ENCODE measurements at places on chromosomes 1 and 21.

GRCh38 chr1:209550519-209550918, 33.0 kb upstream of the CAMK1G start:
- no peak for DNase-seq

- no peak for DNase-seq
These were observed 599.0 kb downstream of the LMO4 start for GRCh38 chr1:87927391-87928280.

GRCh38 chr1:218763538-218763937, 410.1 kb upstream of the LYPLAL1 start:
- no peak for DNase-seq

DNA sequence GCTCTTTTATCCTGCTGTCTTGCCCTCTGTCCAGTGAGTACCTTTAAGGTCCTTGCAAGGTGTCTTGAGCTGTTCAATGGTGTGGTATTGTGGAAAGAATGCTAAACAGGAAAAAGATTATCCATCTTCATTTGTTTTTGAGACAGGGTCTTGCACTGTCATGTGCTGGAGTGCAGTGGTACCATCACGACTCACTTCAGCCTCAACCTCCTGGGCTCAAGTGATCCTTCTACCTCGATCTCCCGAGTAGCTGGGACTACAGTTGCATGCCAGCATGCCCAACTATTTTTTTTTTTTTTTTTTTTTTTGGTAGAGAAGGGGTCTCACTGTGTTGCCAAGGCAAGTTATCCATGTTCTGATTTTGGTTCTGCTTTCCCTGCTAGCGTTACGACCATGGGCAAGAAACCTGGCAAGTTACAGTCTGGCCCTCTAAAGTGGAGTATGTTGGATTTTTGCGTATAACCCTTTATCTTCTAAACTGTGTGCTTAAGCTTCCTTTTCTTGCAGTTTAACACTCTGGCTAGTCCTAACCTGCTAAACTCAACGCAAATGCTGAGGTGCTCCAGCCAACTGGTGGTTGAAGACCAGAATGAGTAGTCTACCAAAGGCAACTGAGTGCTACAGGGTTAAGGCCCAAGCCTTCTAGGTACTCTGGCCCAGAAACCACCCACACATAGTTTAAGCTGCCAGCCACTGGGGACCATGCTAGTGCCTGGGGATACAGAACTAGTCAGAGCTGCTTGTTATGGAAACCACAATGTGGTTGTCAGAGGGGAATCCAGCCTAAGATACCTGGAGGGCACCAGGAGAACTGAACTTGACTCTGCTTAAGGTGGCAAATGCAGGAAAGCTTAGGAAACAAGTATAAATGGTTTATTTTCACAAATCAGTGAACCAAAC, 7.9 kb downstream of the RPL11 start:
- no peak for DNase-seq

DNA sequence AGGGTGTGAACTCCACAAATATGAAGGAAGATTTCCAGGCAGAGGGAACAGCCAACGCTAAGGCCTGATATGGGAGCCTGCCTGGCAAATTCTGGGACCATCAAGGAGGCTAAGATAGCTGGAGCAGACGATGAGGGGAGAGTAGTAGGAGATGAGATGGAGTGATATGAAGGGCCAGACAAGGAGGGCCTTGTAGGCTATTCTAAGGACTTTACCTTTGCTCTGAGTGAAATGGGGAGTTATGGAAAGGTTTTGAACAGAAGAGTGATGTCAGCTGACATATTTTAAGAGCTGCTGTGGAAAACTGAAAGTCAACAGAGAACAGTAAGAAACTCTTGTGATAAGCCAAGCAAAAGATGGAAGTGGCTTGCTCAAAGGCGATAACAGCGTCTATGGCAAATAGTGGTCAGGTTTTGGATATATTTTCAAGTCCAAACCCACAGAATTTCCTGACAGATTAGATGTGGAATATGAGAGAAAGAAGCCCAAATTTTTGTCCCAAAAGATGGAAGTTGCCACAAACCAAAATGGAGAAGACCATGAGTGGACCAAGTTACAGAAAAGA, 2.1 kb upstream of the TP53BP2 start:
- DNase-seq = no peak

- DNase-seq = no peak
These were observed 812 bp downstream of the CACHD1 start for GRCh38 chr1:64470665-64471217.

DNA sequence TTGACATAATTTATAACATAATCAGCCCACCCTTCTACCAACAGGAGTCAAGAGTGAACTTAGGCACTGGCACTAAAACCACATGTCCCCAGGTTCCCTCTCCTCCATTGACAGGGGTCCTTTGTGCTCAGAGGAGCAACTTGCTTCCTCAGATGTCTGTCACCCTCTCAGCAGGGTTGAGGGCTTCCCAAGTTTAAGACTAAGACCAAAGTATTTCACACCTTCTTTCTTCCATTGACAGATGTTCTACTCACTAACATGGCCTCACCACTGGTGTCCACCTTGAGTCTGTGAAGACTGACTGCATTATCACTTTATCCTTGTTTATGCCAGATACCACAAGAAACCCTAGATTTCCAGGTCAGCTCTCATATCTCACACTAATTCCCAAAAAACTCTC, 56.5 kb downstream of the CCDC18 start:
- no peak for DNase-seq

GRCh38 chr1:179984942-179985341, 30.3 kb downstream of the CEP350 start:
- DNase-seq = no peak

DNA sequence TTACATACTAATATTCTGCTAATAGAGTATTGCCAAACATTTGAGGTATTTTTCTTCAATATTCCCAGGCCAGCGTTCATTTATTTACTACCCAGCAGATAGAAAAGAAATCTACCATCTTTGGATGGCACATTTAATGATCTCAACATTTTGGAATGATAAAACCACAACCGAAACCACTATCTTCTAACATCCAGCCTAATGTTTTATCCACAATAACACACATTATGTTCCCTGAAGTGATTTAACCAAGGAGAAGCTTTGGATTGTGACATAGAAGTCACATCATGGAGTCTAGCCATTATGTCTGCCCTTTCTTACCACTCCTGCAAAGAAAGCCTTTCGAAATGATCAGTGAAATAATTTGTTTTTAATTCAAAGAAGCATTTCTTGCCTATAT, 497.1 kb upstream of the PLXNA2 start:
- DNase-seq = no peak

DNA sequence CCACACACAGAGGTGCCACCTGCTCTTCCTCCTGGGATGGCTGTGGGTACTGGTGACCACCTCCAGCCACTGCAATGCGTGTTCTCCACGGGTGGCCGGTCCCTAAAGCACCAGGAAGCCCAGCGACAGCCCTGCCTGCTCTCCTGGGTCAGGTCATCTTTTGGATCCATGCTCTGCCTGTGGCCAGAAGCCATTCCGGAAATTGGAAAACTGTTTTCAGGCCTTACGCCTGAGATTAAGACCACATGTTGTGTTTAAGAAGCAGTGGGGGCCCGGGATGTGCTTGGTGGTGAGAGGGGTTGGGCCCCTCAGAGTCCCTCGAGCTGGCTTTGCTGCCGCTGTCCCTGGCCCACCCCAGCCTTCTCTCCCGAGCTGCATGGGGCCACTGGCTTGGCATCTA, 150.8 kb downstream of the PEX14 start:
- no peak for DNase-seq

GRCh38 chr1:156697481-156697880, 7.9 kb downstream of the CRABP2 start:
- no peak for DNase-seq

- no peak for DNase-seq
These were observed 37.1 kb downstream of the SSX2IP start for GRCh38 chr1:84653130-84653677.

DNA sequence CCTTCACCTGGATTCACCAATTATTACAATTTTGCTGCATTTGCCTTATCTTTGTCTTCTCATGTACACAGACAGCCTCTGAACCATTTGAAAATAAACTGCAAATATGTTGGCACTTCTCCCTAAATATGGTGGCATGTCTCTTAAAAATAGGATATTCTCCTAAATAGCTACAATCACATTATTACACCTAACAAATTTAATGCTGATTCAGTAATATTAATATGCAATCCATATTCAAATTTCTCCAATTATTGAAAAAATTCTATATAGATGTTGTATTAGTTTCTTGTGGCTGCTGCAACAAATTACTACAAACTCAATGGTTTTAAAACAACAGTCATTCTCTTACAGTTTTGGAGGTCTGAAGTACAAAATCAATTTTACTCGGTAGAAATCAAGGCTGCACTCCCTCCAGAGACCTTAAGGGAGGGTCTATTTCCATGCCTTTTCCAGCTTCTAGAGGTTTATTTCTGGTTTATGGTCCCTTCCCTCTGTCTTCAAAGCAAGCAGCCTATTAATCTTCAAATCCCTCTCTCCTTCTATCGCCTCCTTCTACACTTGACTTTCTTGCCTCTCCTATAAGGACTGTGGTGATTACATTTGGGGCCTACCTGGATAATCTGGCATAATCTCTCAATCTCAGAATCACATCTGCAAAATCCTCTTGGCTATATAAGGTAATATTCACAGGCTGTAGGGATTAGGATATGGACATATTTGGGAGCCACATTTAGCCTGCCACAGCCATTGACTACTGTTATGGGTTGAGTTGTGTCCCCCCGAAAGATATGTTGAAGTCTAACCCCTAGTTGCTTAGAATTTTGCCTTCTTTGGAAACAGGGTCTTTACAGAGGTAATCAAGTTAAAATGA, 52.5 kb upstream of the BOLA1 start:
- DNase-seq = no peak

GRCh38 chr1:65630855-65631254, 161.8 kb upstream of the PDE4B start:
- no peak for DNase-seq

All from HepG2 (cell line).